Activated T-cell treated with anti-CD3 and anti-CD28 coated beads for 4 hours (primary cell): ENCODE measurements at places on chromosomes 7 and 10.

- no peak for DNase-seq
Measured at GRCh38 chr7:14760730-14761478, 141.6 kb downstream of the DGKB start.

- no peak for DNase-seq
Measured at GRCh38 chr10:78865538-78865875, 203.3 kb upstream of the ZMIZ1 start.

- DNase-seq: no peak
Measured at GRCh38 chr7:143126146-143126545, 5.7 kb upstream of the PIP start.

DNA sequence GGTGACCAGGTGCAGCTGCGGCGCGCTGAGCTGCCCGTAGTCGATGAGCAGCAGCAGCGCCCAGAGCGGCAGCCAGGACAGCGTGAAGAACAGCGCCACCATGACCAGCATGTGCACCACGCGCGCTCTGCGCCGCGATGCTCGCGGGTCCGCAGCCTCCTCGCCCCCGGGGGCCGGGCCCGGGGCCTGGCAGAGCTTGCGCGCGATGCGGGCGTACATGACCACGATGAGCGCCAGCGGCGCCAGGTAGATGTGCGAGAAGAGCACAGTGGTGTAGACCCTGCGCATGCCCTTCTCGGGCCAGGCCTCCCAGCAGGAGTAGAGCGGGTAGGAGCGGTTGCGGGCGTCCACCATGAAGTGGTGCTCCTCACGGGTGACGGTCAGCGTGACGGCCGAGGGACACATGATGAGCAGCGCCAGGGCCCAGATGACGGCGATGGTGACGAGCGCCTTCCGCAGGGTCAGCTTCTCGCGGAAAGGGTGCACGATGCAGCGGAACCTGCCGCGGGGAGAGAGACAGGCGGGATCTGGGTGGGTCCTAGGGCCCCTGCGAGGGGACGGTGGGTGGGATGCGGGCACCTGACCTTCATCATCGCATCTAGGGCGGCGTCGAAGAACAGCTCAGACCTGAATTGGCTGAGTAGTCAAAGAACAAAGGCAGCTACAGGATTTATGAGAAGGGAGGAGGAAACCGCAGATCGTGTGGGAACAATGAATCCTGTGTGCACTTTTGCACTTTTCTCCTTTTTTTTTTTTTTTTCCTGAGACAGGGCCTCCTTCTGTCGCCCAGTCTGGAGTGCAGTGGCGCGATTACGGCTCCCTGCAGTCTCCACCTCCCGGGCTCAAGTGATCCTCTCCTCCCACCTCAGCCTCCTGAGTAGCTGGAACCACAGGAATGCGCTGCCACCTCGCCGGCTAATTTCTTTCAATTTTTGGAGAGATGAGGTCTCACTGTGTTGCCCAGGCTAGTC is 22.4 kb upstream of the PPA1 start:
- no peak for DNase-seq

DNA sequence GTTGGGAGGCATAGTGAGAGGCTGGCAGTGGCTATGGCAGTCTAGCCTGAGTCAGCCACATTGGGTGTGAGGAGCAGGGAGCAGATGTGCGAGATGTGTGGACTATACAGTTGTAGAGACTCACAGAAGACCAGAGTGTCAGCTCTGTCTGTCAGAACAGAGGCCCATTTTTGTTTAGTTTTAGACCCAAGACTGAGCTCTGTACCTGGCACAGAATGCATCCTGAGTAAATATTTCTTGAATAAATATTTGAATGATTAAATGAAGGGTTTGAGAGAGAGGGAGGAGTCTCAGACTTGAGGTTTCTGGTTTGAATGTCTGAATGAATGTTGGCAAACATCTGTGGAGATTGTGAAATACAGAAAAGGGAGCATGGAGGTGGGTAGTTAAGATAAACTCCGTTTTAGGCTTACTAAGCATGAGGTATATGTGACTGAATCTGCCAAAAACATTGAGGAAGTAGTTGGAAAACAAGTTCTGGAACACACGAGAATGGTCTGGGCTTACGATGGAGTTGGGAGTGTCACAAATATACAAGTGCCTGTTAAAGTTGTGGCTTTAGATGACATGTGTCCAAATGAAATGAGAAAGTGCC is 3.6 kb downstream of the SEC23IP start:
- no peak for DNase-seq

DNA sequence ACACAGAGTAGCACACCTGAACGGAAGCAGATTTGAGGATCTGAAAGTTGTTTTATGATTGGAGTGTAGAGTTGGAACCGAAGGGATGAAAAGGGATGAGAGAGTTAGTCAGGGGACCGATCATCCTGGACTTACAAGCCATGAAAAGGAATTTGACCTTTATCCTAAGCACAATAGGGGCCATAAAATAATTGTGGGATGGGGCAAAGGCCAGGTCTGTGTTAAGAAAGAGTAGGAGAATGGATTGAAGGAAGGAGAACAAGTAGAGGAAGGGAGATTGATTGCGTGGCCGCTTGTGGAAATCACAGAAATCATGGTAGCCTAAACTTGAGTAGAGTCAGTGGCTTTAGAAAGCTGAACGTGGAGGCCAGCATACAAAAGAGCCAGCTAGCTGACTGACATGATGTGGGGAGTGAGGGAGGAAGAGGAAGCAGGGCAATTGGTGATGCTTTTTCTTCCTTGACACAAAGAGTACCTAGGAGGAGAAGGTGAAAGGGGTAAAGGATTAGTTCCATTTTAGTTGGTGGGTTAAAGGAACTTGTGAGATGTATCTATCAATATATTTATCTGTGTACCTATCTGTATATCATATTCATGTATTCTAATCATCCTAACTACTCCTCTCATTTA is 67.1 kb upstream of the RPA3 start:
- DNase-seq: no peak

GRCh38 chr10:30027057-30028005 is 32.1 kb downstream of the JCAD start:
- DNase-seq: peak; percentile 69

- no peak for DNase-seq
Measured at GRCh38 chr7:36430186-36430585, 40.5 kb downstream of the ANLN start.

- no peak for DNase-seq
Measured at GRCh38 chr7:1864161-1864940, 194.3 kb downstream of the ELFN1 start.

DNA sequence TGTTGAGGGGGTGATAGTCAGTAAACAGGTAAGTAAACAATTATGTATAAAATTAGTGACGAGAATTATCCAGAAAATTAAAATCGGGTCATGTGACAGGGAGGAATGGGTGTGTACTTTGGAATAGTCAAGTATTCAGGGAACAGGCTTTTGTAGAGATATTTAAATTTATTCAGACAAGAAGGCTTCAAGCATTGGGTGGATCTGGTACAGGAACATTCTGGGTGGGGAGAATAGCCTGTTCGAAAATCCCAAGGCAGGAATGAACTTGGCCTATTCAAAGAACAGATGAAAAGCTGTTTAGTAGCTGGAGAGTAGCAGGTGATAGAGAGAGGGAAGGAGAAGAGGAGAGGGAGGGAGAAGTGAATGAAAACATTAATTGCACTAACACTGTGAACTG is 448.9 kb upstream of the FZD8 start:
- DNase-seq: no peak

DNA sequence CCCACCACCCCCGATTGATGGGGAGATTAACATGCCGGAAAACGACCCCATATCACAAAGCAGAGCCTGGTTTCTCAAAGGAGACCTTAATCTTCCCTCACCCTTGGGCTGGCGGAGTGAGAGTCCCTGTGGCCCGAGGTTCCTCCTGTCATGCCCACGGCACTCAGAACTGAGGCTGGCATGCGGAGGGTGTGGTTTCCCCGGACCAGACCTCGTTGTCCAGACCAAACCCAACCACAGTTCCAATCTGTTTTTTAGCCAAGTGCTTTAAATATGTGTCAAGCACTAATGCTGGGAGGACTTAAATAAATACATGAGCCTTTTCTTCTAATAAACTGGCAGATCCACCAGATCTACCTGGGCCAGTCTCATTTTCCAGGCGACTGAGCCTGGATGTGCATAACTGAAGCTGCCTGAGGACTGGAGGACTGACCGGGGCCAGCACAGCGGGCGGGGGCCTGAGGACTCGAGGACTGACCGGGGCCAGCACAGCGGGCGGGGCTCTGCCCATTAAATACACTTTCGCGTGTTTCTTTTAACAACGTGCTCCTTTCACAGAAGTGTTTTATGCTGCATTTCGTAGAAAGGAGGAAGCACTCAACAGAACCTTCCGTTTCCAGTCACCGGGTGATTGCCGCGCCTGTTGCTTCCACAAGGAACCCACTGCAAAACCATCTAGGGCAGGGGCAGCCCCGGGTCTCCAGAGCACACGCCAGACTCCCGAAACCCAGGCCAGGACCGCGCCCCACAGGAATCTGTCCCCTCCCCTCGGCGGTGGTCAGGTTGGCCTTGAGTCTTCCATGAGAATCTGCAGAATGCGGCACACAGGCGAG is 334.6 kb downstream of the PTPRN2 start:
- DNase-seq: no peak

- no peak for DNase-seq
Measured at GRCh38 chr10:30051220-30051619, 8.2 kb downstream of the JCAD start.

DNA sequence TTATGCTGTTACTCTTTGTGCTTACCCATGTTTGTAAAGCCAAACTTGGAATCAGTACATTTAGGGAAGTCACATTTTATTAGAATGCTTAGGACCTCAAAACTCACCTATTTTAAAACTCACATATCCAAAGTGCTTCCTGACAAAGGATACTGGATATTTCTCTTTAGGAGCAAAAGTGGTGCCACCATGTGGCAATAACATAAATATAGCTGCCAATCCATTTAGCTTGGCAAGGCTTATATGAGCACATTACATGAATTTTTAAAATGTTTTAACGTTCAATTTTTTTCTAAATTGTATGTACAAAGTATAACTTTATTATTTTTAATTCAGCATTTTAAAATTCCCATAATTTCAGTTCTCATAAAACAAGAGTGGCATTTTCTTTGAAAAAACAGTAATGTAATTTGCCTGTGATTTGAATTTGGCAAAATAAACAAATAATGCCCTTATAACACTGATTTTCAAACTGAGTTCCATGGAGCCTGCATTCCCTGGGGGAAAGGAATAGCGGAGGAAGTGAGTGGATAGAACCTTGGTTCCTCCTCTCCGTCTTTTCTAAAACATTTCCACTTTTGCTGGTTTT is 75.4 kb downstream of the HDAC9 start:
- DNase-seq: no peak

- DNase-seq: peak; percentile 4
Measured at GRCh38 chr10:9096288-9096687, 1041.8 kb downstream of the GATA3 start.

GRCh38 chr10:103127241-103127640 is 65.8 kb downstream of the NT5C2 start:
- no peak for DNase-seq

DNA sequence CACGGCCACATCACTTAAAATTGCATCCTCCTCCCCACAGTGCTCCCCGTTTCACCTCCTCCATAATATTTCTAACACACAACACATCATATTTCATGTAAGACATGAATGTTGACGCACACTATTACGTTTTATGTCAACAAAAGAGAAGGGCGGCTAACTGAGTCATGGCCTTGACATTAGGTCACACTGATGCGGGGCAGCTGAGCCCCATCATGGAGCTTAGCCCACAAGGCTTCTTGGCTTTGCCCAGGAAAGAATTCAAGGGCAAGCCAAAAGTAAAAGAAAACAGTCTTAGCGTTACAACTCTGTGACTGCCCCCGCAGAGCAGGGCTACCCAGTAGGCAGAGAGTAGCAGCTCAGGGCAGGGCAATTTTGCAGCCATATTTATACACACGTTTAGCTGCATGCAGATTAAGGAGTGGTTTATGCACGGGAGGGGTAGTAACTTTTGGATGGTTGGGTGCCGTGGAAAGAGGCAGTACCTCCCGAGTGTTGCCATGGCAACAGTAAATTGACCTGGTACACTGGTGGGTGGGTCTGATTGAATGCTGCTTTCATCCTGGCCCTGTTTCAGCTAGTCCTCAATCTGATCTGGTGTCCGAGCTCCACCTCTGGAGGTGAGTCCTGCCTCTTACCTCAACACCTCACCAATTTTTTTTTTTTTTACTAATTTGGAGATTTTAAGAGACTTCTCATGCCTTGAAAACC is 156.2 kb upstream of the FRMD4A start:
- no peak for DNase-seq

GRCh38 chr10:45001381-45002148 is 842 bp downstream of the ZNF22 start:
- DNase-seq: peak; percentile 28

DNA sequence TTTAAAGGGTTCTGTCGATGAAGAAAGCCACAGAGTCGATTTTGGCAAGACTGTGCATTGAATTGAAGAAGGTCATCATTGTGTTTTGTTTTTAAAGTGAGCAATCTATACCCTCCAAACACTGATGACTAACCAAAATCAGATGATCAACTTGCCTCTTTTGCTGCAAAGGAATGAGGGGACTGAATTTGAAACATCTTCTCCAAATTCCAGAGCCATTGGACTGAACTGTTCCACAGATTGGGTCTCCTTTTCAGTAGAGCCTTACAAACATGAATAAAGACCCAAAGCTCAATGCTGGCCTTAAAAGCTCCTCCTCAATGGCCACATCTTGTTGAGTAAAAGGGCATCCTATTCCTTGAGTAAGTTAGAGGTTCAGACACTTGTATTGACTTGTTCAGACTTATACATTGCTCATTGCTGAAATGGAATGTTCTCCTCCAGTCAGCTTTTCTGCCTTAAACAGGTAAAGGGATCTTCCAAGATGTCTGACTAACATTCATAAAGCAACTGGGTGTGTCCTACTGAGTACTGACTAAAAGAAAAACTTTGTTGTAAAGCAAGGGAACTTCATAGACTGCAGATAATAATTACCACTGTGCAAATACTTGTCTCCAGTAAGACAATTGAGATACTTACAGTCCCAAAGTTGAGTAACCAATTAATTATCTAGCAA is 630.6 kb downstream of the KCNMA1 start:
- no peak for DNase-seq

DNA sequence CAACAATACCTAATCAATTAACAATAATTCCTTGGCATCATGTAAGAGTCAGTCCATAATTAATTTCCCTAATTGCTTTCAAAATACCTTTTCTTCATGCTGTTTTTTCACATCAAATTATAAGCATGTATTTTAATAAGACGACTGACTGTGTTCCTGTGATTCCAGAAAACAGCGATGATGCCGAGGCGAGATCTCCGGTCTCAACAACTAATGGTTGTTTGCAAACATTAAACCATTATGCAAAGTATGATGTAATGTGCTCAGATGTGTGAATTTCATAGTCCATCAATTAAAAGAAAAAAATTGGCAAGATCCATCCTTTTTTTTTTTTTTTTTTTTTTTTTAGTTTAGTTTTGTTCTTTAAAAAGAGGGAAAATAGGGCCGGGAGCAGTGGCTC is 44.5 kb upstream of the PIP4K2A start:
- no peak for DNase-seq

DNA sequence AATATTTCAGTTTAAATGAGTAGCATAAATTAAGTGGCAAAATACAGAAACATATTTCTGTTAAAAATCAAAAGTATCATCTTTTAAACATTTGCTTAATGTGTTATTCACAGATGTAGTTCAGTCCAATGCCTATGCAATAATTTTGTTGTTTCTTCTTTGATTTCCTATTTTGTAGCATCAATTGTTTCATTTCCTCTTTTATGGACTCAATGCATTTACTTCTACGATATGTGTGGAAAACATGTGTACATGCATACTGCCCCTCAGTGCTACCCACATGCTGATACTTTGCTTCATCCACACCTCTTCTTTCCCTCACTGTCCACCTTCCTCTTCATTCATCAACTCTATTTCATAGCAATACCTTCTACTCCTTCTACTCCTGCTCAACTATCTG is 108.1 kb downstream of the PTN start:
- no peak for DNase-seq
